Natural killer cell (primary cell): ENCODE measurements at places on chromosomes 7 and 10.

DNA sequence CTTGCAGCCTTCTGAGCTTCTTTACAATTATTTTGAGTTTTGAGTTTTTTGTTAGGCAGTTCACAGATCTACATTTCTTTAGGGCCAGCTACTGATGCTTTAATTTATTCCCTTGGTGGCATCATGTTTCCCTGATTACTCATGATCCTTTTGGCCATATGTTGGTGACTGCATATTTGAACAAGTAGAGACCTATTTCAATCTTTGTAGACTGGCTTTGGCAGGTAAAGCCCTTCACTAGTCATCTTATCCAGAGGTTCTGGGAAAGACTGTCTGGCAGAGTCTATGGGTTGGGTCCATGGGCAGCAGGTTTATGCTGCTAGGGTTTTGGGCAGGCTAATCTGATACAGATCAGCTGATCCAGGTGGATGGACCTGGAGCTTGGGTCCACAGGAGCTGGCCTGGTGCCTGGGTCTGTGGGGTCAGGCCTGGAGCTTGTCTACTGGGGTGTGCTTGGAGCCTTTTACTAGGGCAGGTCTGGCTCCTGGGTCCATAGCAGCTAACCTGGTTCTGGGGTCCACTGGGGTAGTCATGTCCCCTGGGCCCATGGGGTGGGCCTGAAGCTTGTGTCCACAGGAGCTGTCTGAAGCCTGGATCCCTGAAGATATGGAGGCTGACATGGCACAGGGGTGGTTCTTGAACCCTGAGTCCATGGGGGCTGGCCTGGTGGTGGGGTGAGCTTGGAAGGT lies 72.7 kb downstream of the GPR85 start:
- DNase-seq: no peak

- DNase-seq: no peak
Observed at GRCh38 chr7:43302211-43302711, 189.8 kb downstream of the HECW1 start.

GRCh38 chr10:122126763-122127659 lies 138.0 kb downstream of the TACC2 start:
- DNase-seq: no peak

DNA sequence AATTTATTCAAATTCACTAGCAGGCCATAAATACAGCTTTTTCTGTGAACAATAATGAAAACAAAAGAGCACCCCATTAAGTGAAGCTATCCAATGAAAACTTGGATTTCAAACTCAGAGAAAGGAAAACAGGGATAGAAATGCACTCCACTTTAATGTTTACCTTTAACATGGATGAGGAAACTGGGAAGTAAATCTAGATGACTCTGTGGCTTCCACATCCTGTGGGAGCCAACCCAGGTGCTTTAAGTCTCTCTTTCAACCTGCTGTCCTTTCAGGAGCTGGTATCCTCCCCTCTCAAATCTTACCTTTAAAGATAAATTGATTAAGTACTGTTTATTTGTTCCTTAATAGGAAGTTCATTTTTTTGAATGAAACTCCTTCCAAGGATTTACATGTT lies 21.5 kb upstream of the SGMS1 start:
- no peak for DNase-seq

GRCh38 chr10:99470327-99470726 lies 39.9 kb upstream of the GOT1 start:
- DNase-seq: no peak
